ENCODE measurements at places on chromosomes 12 and 14.

GRCh38 chr12:115206801-115207200 is 522.8 kb upstream of the TBX3 start:
- DNase-seq, result no peak

DNA sequence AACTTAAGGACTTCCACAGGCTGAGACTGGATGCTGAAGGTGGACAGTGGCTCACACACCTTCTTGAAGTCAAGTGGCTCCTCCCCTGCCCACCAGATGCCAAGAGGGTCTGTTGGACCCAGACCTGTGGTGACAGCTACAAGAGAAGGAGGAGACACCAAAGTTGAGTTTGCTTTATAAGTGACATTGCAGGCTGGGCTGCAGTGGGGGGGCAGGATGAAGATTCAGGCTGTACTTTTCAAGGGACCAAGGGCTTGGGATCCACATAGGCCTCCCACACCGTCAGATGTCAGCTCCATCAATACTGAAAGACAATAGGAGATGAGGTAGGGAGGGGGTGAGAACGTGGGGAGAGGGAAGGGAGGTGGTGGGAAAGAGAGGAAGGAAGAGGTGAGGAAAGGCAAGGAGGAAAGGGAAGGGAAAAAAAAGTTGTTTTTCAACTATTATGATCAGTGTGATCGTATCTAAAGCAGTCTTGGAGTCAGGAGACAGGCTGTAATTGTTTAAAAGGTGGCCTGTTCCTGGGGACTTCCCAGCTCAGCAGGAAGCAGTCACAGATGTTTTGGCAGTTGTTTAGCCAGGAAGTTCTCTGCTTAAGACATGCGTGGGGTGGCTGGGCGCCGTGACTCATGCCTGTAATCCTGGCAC is 84.1 kb upstream of the RESF1 start:
- DNase-seq, result peak; percentile 60

DNA sequence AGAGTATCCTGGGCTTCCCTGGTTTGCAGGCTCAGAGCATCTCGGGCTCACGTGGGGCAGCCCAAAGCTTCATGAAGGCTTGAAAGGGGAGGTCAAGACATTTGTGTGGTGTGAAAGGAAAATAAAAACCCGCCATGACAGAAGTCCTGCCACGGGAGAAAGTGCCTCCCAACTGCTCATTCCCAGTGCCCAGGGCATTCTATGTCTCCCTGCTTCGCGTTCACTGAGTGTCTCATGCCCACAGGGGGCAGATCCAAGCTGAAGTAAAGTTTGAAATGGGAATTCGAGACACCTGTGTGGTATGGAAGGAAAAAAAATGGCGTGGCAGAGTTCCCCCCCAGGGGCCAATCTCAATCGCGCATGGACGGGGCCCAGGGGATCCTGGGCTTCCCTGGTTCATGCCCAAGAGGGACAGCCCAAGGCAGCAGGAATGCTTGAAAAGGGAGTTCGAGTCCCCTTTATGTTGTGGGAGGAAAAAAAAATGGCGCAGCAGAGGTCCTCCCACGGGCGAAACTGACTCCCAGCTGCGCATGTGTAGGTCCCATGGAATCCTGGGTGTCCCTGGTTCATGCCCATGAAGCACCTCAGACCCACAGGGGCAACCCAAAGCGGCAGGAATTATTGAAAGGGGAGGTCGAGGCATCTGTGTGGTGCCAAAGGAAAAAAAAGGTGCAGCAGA is 576.7 kb downstream of the ALG10 start:
- no peak for DNase-seq

GRCh38 chr12:76422543-76423438 is 74.6 kb upstream of the BBS10 start:
- no peak for DNase-seq

GRCh38 chr12:98513379-98514322 is 1.7 kb upstream of the TMPO start:
- no peak for DNase-seq
